Activated T-cell treated with anti-CD3 and anti-CD28 coated beads for 48 hours (primary cell): ENCODE measurements at places on chromosomes 2 and 18.
A peak's percentile ranks its signal among the peaks of the same experiment; 100 is the strongest.

DNA sequence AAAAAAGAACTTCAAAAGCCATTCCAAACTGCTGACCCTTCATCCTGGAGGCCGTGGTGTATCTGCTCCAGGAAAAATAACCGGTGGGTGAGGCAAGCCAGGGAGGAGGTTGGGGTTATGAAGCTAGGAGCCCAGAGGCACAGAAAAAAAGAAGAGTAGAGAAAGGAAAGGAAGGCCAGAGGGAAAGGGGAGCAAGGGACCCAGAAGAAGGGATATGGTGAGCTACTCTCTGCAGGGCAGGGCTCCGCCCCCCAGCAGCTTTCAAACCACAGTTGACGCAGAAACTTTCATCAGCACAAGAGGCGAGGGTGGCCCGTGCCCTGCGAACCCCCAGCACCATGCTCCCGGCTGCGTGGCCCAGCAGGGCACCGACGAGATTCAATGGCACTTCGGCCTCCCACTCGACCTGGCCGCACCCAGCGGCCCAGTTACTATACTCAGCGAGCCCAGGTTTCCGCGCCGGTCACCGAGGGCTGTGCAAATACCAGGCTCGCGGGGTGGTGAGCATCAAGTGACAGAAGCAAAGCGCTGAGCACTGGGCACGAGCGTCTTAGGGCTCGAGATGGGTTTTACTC lies 665 bp downstream of the MCM6 start:
- peak; percentile 74 for DNase-seq

- no peak for DNase-seq
Measured at GRCh38 chr2:239596253-239596652, 195.4 kb upstream of the HDAC4 start.

DNA sequence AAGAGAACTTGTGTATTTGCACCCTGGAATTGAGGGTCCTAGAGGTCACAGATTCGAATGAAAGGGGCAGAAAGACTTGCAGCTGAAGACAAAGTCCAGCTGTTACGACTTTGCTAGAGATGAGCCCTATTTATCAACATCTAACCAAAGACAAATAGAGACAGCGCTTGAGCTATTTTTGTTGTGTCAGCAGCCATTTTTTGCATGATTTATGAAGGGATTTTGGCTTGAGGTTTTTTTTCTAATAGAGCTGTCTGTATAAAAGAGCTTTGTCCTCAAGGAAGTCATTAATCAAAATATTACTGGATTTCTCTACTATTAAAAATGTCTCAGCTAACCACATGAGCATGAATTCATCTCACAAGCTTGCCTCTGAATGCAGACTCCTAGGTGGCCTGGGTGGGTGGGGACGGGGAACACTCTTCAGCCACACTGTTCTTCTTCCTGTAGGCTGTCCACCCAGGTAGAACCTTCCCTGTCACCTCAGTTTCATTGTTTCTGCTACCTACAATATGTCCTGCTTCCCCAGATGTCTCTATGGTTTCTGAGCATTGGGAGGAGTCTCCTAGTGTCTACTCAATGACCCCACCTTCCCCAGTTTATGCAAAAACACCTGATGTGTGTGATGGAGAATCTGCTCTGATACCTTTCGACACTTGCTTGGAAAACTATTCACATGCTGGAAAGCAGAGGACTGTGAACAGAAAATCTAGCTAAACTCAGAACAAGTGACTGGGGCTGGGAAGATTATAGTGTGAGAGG lies 7.2 kb upstream of the CD226 start:
- DNase-seq = no peak

DNA sequence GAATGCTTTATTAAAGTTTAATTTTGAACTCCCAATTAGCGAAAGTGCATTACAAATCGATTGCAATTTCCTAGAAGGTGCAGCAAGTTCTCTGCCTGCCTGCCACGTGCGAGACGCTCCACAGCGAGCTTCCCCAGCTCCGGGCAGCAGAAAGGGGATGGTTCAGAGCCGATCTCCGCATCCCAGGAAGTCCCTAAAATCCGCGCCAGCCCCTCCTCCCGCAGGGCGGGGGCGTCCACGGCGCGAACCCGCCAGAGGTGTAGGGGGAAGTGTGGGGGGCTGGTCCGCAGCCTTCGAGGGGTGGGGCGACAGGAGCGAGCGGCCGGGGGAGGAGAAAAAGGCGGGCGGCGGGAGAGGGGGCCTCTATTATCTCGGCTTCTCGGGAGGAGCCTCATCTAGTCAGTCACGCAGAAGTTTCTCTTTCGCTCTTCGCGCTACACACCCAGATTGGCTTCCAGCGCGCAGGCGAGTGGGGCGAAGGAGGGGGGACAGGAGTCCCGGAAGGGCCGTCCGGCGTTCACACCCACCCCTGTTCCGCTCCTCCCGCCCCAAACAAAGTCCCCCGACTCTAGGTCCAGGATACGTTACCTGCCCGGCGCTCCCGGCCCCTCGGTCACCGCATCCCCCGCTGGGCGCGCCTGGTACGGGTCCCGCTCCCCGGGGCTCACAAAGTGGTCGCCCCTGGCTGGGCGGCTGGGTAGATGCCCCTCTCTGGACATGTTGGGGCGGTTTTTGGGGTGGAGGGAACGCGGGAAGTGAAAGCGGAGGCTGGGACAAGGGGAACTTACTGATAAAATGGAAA lies 9.1 kb upstream of the NR4A2 start:
- DNase-seq = peak; percentile 85

- no peak for DNase-seq
Measured at GRCh38 chr2:197606180-197606579, 69.2 kb downstream of the RFTN2 start.

DNA sequence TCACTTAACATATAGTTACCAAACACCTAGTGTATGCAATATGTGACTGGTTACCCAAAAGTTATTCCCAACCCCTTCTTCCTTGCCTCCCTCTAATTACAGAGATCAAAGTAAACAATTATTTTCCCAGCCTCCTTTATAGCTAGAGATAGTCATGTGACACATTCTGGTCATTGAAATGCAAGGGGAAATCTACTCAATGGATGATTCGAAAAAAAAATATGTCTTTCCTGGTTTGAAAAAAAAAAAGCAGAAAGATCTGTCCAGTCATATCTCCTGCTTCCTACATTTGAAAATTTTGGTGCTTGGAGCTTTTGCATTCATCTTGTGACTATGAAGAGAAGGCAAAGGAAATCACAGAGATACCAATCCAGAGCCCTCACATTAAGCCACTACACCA lies 27.6 kb upstream of the UGP2 start:
- no peak for DNase-seq

DNA sequence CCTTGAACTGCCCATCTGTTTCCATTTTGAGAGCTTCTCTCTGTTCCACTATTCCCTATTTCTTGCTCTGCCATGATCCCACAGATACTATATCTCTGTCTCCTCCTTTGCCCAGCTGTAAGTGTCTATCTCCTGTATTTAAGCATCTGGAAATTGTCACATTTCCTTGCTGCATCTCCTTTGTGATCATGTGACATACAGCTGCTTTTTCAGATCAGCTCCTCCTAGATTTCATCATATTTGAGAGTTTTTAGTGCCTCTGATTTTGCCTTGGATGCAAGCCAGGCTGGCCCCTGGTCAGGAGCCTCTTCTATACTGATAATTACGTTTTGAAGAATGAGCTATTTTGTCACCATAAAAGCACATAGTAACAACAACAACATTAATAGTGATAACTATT lies 131.7 kb upstream of the TNP1 start:
- DNase-seq = no peak

DNA sequence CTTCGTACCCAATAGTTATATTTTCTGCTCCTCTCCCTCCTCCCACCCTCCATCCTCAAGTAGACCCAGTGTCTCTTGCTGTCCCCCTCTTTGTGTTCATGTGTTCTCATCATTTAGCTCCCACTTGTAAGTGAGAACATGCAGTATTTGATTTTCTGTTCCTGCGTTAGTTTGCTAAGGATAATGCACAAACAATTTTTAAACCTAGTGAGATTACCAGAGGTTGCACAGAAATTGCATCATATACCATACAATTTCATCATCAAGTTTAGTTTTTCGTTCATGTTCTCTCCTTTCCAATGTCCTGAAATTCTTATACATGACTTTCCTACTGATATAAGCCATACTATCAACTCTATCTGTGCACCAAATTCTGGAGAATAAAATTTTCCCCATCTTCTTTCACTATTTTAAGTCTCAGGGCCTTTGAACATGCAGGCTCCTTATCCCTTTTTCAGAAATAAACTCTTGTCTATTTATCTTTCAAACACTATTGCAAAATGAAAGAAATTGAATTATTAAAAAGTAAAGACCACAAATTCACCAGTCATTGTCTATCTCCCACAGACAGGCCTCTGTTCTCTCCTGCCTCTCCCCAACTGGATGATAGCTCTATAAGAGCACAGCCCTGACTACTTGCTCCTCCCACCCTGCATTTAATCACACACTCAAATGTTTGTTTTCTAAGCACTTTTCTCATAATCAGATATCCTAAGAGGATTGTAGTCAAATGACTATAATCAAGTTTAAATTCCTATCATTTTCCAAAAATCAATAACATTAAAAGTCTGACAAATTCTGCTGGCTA lies 27.2 kb upstream of the B4GALT6 start:
- DNase-seq = no peak

- no peak for DNase-seq
Measured at GRCh38 chr2:3253913-3254441, 123.6 kb downstream of the EIPR1 start.
